ENCODE measurements at places on chromosomes 12 and 14.
A peak's percentile ranks its signal among the peaks of the same experiment; 100 is the strongest.

- H3K36me3 ChIP-seq, result peaks cover 7% of the 10 kb centered on the region
- no peaks in the 10 kb centered on the region for H3K27me3 ChIP-seq
- no peak overlapping the region for H3K4me3 ChIP-seq
- no peak overlapping the region for H3K27ac ChIP-seq
- peaks cover 40% of the 10 kb centered on the region for H3K4me1 ChIP-seq
Measured at GRCh38 chr14:54435500-54435981, 5.6 kb downstream of the CNIH1 start.

DNA sequence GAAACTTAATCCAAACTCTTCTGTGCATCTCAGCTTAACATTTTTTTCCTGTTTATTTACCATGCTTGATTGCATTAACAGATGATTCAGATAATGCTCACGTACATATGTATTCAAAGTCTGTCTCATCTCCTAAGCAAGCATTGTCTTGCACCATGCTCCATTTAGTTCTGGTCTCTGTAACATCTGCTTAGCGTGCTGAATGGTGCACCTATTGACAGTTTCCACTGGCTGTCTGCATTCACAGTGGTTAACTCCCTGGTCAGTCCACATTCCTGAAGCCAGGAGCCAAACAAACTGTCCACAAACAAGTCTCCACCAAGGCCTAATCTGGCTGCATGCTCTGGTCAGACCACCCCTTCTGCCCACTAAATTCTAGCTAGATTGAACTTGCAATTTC lies 83.9 kb downstream of the KNTC1 start:
- peaks cover 13% of the 10 kb centered on the region for H3K4me1 ChIP-seq
- no peak overlapping the region for H3K4me3 ChIP-seq
- H3K27ac ChIP-seq, result no peak overlapping the region
- H3K27me3 ChIP-seq, result no peaks in the 10 kb centered on the region
- DNase-seq, result no peak

GRCh38 chr12:65015850-65016249 lies 105.3 kb downstream of the WIF1 start:
- H3K4me1 ChIP-seq, result no peaks in the 10 kb centered on the region
- no peak overlapping the region for H3K4me3 ChIP-seq

- peaks cover 21% of the 10 kb centered on the region for H3K4me1 ChIP-seq
- no peaks in the 10 kb centered on the region for H3K27me3 ChIP-seq
- H3K27ac ChIP-seq, result peak overlapping the region; percentile 91
- peak; percentile 83 for DNase-seq
- H3K36me3 ChIP-seq, result no peaks in the 10 kb centered on the region
- peak overlapping the region; percentile 63 for H3K4me3 ChIP-seq
Measured at GRCh38 chr12:106303202-106303820, 778 bp downstream of the TCP11L2 start.

DNA sequence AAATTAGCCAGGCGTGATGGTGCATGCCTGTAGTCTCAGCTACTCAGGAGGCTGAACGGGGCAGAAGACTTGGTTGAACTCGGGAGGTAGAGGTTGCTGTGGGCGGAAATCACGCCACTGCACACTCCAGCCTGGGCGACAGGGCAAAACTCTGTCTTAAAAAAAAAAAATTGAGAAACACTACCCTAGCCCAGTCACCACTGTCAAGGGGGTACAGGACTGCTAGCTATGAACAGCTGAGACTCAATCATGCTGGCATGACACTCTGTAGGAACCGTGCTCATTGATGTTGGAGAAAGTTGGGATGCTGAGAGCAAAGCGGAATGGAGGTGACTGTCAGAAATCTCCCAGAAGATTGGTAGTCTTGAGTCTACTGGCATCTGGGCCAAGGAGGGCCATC lies 58.2 kb upstream of the STON2 start:
- no peaks in the 10 kb centered on the region for H3K27me3 ChIP-seq
- DNase-seq, result no peak
- H3K4me3 ChIP-seq, result no peak overlapping the region
- no peaks in the 10 kb centered on the region for H3K36me3 ChIP-seq
- no peaks in the 10 kb centered on the region for H3K4me1 ChIP-seq

DNA sequence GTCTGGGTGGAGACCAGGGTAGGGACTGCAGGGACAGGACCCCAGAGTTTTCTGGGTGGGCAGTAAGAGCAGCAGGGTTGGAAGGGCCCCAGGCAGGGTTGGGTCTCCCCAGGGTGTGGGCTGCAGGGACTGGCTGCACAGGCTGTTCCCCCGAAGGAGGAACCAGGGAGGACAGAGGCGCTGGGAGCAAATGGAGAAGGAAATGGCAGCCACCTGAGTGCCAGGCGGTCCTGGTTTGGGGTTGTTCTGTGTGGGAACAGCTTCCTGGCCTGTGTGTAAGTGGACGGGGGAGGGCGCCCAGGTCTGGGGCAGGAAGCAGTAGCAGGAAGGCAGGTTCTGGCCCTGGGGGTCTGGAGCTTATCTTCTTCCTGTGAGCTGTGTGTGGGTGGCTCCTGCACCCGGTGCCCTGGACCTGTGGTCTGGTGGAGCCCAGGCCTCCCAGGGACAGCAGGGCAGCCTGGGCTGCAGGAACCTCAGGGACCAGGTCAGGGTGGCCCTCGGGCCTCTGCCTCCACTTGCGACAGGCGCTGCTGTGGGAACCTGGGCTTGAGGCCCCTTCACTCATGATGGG lies 372.8 kb downstream of the TMEM121 start:
- H3K4me1 ChIP-seq, result no peaks in the 10 kb centered on the region
- H3K4me3 ChIP-seq, result no peak overlapping the region
- H3K27ac ChIP-seq, result no peak overlapping the region
- no peaks in the 10 kb centered on the region for H3K36me3 ChIP-seq
- H3K27me3 ChIP-seq, result no peaks in the 10 kb centered on the region

DNA sequence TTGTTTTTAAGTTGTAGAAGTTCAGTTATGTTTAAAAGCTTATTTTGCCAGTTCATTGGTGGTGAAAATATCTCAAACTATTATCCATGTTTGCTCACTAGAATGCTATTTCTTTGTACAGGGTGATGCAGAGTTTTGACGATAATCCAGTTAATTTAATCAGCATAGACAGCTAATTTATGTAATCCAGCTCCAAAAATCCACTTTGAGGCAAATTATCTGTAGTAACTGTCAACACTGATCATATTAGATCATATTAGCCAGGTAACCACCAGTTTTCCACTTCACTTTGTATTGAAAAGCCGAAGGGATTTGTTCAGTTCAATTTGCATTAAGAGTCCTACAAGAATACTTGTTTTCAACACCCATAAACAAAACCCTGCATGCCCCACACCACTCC lies 378.6 kb downstream of the PDZRN4 start:
- H3K36me3 ChIP-seq, result no peaks in the 10 kb centered on the region
- H3K27me3 ChIP-seq, result no peaks in the 10 kb centered on the region
- no peak overlapping the region for H3K4me3 ChIP-seq
- DNase-seq, result no peak
- H3K4me1 ChIP-seq, result no peaks in the 10 kb centered on the region

- H3K4me3 ChIP-seq, result no peak overlapping the region
- no peak overlapping the region for H3K27ac ChIP-seq
- no peaks in the 10 kb centered on the region for H3K4me1 ChIP-seq
- no peak for DNase-seq
- peaks cover 3% of the 10 kb centered on the region for H3K27me3 ChIP-seq
- H3K36me3 ChIP-seq, result no peaks in the 10 kb centered on the region
Measured at GRCh38 chr14:53927171-53927570, 29.5 kb downstream of the BMP4 start.

- no peaks in the 10 kb centered on the region for H3K27me3 ChIP-seq
- no peak overlapping the region for H3K4me3 ChIP-seq
- peaks cover 8% of the 10 kb centered on the region for H3K36me3 ChIP-seq
- H3K4me1 ChIP-seq, result peaks cover 35% of the 10 kb centered on the region
- no peak for DNase-seq
- H3K27ac ChIP-seq, result peak overlapping the region; percentile 30
Measured at GRCh38 chr12:11758510-11759493, 109.3 kb downstream of the ETV6 start.

DNA sequence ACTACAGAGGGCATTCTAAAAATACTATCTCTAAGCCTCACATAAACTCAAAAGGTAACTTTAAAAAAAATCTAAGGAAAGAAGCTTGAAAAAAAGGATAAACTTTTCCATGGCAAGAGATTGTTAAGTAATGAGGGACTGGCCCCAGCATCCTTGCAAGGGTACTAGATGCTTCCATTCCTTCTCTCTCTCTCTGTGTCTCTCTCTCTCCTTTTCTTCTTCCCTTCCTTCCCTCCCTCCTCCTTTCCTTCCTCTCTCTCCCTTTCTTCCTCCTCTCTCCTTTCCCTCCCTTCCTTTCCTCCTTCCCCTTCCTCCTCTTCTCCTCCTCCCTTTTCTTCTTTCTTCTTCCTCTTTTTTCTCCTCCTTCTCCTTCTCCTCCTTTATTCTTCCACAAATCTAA lies 23.8 kb downstream of the CNTN1 start:
- H3K4me1 ChIP-seq, result no peaks in the 10 kb centered on the region
- H3K27me3 ChIP-seq, result no peaks in the 10 kb centered on the region

- H3K36me3 ChIP-seq, result no peaks in the 10 kb centered on the region
- DNase-seq, result no peak
- no peaks in the 10 kb centered on the region for H3K27me3 ChIP-seq
- H3K4me1 ChIP-seq, result no peaks in the 10 kb centered on the region
- no peak overlapping the region for H3K27ac ChIP-seq
Measured at GRCh38 chr12:29844667-29845066, 60.9 kb upstream of the TMTC1 start.

DNA sequence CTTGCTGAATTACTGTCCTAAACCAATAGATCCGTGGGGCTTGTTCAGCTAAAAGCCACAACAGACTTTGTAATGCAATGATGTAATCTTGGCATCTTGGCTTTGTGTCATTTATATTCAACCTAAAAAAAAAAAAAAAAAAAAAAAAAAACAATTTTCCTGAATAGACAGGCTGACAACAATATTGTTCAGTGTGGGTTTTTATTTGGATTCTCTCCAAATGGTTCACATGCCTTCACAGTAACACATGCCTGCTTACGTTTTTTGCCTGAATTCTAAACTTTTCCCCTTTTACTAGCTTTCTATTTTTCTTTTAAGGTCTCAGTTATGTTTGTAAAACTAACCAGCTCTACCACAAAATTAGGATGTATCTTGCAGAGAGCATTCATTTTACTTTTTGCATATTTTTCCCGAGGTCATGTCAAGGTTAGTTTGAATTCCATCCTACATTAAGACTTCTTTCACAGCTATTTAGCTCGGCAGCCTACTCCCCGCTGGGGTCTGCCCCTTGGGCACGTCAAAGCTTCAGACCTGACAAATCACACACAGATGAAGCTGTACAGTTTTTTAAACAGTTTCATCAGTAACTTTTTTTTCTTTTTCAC lies 213.7 kb upstream of the NPAS3 start:
- H3K36me3 ChIP-seq, result no peaks in the 10 kb centered on the region
- H3K27me3 ChIP-seq, result no peaks in the 10 kb centered on the region

- no peak overlapping the region for H3K4me3 ChIP-seq
- no peak for DNase-seq
- peaks cover 9% of the 10 kb centered on the region for H3K4me1 ChIP-seq
- no peak overlapping the region for H3K27ac ChIP-seq
- H3K27me3 ChIP-seq, result no peaks in the 10 kb centered on the region
Measured at GRCh38 chr14:73007835-73008234, 19.1 kb downstream of the ZFYVE1 start.

GRCh38 chr12:121300083-121300819 lies 3.7 kb upstream of the CAMKK2 start:
- DNase-seq, result no peak
- H3K27ac ChIP-seq, result no peak overlapping the region
- H3K4me3 ChIP-seq, result no peak overlapping the region
- peaks cover 18% of the 10 kb centered on the region for H3K4me1 ChIP-seq

DNA sequence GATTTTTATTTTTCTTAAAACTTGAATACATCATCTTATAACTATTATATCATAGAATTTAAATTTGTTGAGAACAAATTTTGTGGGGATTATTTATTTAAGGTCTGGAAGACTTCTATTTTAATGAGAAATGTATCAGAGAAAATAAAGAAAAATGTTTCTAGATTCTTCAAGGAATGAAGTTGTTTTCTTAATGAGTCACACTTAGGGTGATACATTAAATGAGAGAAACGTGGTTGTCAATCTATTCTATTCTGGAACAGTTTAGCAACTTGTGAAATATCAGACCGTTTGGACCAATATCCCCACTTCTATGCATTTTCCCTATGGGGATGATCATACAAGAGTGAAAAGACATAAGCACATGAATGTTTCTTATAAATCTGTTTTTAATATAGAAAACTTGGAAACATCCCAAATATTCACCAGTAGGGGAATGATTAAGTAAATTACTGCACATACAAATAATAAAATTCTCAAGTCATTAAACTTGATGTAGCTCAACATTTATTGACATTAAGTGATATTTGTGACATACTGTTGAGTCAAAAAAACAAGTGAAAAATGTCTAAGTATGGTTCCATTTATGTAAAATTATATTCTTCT lies 88.5 kb downstream of the E2F7 start:
- H3K4me1 ChIP-seq, result no peaks in the 10 kb centered on the region
- H3K36me3 ChIP-seq, result no peaks in the 10 kb centered on the region
- H3K4me3 ChIP-seq, result no peak overlapping the region
- no peaks in the 10 kb centered on the region for H3K27me3 ChIP-seq
- DNase-seq, result no peak

- no peak overlapping the region for H3K27ac ChIP-seq
- H3K27me3 ChIP-seq, result no peaks in the 10 kb centered on the region
- DNase-seq, result no peak
- H3K4me3 ChIP-seq, result no peak overlapping the region
- H3K4me1 ChIP-seq, result no peaks in the 10 kb centered on the region
- no peaks in the 10 kb centered on the region for H3K36me3 ChIP-seq
Measured at GRCh38 chr12:71517145-71517846, 77.7 kb downstream of the LGR5 start.

DNA sequence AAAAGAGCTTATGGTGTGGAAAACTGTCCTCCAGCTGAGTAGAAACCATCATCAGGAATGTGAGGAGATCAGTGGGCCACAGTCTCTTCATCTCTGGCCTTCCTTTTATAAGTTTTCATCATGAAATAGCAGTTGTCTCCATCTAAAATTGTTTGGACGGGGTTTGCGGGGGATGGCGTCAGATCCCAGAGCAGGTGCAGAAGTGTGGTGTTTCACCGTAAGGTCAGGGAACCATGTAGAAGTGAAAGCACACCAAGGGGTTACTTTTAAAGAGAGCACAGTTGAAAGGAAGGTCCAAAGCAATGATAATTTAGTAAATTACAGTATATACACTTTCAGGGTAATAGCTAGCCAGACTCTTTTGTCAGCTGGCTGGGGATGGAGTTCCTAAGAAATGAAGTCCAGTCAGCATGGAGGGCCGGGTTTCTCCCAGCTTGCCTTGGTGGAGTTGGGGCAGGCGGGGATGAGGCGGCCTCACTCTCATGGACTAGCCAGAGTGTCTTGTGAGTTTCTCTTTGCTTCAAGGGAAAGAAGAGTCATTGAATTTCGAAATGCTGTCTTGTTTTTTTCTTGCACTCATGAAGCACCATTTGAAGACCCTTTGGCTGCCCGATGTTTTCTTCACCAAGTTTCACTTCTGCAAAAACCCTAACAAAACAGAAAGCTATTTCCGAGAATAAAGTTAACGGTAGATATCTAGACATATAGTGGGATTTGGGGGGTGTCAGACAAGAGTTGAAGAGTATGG lies 100.6 kb downstream of the ETV6 start:
- no peaks in the 10 kb centered on the region for H3K27me3 ChIP-seq
- no peaks in the 10 kb centered on the region for H3K4me1 ChIP-seq
- peaks cover 7% of the 10 kb centered on the region for H3K36me3 ChIP-seq
- DNase-seq, result peak; percentile 53
- H3K27ac ChIP-seq, result peak overlapping the region; percentile 45
- H3K4me3 ChIP-seq, result no peak overlapping the region
